Left colon (tissue), 2 donors: ENCODE measurements at places on chromosomes 5 and 9.

DNA sequence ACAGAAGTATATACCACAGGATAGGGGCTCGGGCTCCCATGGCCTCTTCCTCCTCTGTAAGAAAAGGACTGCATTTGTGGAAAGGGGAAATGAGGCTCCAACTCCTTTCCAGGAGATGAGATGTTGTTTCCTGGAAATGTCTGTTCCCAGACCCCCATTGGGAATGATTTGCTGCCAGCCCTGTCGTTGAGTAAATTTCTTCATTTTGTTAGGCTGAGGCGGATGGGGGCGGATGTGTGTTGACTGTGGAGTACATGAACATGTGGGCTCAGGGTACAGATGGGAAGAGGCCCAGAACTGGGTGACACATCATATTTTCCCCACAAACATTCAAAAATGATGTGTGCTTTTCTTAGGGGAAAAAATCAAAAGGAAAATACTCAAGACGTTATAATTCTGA is 28.8 kb upstream of the TNFAIP8 start:
- no peak for DNase-seq

GRCh38 chr9:83469722-83470121 is 68.5 kb downstream of the FRMD3 start:
- no peak for DNase-seq

DNA sequence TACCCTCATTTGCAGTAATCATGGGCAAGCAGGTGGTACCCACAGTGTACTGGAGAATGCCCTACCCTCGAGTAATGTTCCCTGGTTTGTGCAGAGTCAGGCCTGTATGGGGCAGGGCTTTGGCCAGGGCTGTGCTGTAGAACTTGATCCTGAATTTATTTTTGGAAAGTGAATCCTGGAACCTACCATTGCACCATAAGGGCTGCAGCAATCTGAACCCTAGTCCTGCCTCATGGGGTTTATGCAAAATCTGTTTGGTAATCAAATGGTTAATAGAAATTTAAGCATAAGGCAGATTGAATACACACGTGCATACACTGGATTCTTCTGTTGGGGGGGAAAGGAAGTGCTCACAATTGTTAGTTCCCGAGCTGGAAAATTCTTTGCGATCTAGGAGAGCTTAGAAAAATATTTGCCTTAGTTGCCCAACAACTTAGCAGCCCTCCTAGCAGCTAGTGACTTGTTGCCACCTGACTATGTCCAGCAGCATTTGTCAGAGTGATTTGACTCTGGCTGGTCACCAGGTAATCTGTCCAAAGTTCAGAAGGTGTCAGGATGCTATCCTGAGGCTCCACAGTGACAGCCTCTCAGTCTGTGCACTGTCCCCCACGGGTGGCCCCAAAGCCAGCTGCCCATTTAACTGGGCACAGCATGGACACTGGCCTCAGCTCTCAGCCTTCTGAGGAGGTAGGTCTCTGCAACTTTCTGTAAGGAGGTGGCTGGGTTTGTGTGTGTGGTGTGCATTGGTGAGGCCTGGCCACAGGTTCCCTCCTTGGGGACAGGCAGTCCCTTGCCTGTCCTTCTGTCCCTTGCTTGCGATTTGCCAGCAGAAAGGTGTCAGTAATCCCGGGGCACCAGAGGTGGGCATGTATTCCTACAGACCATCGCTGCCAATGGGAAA is 8.3 kb downstream of the MVB12B start:
- DNase-seq = no peak

DNA sequence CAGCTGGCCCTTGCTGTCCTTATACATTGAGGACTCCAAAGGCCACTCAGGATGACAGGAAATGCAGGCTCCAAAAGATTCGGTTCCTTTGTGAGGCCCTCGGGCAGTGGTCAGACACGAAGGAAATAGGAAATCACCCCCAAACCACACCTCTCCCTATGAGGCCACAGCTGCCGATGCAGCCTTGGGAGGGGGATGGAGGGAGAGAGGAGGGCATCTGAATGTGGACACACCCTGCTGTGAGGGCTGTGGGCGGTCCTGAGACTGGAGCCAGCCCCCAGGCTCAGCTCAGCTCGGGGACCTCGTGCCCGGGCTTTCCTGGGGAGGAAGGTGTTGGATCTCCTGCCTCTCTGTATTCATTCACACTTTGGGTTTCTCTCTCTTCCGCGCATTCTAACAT is 2.7 kb upstream of the CLPTM1L start:
- DNase-seq = no peak

- no peak for DNase-seq
These were observed 482.6 kb downstream of the ZNF608 start for GRCh38 chr5:124263680-124264491.

DNA sequence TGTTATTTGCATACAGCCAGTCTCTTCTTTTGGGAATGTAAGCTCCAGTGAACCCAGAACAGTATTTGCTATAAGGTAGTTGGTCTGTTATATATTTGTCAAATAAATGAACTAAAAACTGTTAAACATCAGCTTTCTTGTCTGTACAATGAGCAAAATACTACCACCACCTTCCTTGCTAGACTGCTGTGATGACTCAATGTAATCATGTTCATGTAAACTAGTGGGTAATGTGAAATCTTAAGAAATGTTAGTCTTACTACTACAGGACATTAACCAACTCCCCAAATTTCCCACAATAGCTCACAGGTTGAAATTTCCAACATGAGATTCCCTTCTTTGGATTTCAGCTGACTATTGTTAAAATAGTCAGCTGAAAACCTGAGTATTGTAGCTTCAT is 176.1 kb downstream of the TRPM3 start:
- no peak for DNase-seq
